DMS 273 treated with DMSO at 0.1 percent for 48 hours (cell line): ENCODE measurements at places on chromosomes 7 and 10.

GRCh38 chr10:72020914-72021809, 57.0 kb downstream of the CHST3 start:
- DNase-seq, result no peak

GRCh38 chr7:46848944-46849343, 733.0 kb downstream of the TNS3 start:
- no peak for DNase-seq

DNA sequence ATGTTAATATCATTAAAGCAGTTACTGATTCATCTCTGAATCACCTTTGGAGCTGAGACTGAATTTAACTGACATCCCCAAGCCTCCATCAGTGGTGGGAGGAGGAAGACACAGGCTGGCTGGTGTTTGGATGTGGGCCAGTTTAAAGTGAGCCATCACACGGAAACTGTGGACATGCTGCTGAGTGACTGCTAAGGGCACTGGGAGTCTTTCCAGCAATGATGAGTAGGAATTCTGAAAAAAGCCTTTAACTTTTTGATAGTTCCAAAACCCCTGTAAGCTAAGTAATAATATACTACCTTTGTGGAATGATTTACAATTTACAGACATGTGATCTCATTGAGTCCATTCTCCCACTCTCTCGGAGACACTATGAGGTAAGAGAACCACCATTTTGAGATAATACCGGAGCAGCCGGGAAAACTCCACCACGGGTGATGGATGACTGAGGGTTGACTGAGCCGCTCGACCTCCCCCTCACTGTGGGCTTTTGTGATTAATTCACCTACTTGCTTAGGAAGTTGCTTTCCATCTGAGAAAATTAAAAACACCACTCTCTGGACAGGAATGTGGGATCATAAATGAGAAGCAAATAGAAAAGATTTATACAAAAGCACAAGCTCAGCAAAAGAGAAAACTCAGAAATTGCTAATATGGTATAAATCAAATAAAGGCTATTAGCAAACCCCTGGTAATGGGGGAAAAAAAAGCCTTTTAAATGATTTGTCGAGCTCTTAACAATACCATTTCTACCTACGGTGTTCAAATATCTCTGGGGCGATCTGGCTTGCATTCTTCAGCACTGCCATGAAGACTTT, 194.8 kb downstream of the FANK1 start:
- DNase-seq, result no peak

DNA sequence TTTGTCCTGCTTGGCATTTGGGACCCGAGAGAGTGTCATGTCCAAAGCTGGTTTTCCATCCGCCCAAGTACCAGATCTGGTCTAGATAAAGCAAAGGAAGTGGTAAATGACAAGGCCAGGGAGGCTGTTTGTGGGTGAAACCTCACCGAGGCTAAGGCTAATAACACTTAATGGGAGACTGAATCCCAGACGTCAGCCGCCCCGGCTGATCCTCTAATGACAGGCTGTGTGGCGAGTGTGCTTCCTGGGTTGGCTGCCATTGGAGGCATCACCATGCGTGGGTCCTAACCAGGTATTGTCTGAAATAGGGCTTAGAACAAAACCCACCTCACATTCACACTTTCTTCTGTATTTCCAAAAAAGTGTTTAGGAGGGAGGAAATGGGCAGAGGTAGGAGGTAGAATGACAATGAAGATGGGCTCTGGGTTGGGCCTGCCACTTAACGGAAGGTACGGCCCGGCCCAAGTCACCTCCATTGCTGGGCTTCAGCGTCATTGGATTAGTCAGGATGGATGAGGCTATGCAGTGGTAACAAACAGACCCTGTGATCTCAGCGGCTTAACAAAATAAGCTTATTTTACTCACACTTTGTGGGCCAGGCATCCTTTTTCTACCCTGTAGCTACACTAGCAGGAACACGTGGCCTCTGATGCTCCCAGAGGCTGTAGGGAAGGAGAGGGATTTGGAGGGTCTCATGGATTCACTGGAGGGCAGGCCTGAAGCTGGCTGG, 59.7 kb downstream of the PROSER2 start:
- no peak for DNase-seq

GRCh38 chr10:86225103-86225782, 141.4 kb downstream of the GRID1 start:
- DNase-seq, result no peak

DNA sequence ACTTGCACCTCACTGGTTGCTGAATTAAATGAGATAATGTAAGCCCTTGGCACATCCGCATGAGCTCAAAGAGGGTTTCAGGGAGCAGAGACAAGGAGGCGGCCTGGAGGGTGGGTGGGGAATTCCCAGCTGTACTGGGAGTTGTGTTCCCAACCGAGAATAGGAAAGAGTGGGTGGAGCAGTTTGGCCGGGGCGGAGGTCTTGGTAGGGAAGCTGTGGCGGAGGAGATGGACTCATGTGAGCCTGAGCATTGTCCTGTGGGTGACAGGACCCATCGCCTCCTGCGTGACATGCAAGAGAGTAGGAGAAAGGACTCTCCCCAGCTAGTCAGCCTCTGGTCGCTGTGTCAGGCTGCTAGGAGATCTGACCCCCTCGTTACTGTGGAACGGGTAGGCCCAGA, 41.0 kb upstream of the SAMD8 start:
- DNase-seq, result no peak

GRCh38 chr10:16948361-16948760, 131.1 kb upstream of the RSU1 start:
- no peak for DNase-seq

DNA sequence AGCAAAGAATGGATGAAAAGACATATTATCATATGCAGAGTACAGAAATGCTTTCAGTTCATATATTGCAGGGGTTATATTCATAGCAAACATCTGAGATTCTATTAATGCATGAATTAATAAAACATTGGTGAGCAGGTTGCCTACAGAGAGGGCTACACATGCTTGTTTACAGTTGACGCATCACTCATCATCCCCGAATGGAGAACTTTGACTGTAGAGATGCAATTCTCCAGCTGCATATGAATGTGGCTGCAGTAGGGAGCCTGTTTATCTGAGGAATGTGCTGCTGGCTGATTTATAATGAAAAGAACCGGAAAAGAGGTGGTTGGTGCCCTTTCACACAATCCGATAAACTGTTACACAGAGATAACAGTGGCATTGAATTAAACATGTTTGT, 116.5 kb downstream of the GRM3 start:
- DNase-seq, result no peak

DNA sequence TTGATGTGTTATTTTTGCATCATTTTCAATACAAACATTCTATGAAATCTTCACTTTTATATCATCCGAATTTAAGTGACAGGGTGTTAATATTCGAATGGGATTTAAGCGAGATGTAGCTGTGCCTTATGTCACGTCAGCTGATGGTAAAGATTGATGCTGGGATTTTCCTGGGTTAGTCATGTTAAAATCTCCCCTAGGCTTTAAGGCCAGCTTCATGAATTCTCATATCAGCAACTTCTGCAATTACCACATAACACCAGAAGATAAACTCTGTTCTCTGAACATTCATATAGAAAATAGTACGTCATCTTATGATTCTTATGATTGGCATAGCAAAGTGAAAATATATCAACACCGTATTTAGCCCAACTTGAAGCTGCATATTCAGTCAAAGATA, 669.2 kb downstream of the PCDH15 start:
- no peak for DNase-seq

DNA sequence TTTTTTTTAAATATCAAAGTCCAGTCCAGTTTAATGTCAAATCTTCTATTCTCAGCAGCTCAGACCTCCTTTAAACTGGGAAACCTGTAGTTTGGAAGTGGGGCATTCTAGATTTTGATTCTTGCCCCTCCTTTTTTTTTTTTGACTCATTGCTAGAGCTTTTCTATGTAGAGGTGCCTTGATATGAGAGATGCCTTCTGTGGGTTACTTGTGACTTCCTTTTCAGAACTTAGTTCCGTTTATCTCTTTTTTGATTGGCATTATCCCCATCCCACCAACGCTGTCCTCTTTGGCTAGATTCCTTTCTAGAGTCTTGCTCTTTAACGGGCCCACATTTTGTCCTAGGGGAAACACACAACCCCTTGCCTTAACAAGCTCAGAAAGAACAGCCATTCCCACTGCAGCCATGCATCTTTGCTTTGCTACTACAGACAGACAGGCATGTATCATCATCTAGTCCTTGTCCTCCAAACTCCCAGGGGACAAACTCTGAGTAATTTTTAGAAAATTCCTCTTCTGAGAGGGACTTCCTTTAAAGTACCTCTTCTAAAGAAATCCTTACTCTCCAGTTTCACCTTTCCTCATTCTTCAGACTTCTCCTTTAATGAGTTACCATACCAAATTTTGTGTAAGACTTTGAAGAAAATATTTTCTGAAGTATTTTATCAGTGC, 153.6 kb downstream of the PHF14 start:
- no peak for DNase-seq

GRCh38 chr7:138842111-138842510, 44.1 kb upstream of the ATP6V0A4 start:
- DNase-seq, result no peak

- DNase-seq, result no peak
Measured at GRCh38 chr7:35630024-35630972, 64.6 kb downstream of the HERPUD2 start.

DNA sequence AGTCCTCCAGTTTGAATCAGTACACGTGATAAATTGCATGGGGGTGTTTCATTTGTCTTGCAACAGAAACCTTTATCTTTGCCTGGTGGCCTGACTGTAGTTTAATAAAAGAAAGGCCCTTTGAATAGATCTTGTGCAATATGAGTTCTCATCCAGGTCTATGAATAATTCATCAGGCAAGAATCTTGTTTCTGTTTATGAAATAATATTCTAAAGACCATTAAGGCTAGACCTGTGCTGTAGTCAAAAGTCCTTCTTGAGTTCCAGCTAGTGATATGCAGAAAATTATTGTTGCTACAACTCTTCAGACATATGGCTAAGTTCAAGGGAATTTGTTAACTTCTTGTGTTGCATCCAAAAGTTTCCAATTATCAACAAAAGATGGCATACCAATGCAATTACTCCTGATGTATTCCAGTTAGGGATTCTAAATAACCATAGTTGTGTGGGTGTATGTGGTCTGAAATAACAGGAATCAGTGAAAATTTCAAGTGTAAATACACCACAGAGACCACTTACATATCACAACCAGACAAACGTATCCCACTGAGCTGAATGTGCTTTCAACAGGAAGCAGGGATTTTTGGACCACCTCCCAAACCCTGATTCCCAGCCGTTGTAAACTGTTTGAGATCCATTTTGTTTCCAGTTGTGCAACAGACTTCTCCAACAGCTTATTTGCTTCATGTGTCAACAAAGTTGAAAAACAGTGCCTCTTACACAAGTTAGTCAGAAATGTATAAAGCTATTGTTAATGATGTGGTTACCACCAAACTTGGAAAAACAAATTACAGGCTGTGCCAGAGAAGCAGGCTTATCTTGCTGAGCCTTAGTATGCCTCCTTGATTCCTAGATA, 54.7 kb upstream of the BICC1 start:
- no peak for DNase-seq

GRCh38 chr10:53638006-53638405, 865.4 kb upstream of the MBL2 start:
- no peak for DNase-seq

DNA sequence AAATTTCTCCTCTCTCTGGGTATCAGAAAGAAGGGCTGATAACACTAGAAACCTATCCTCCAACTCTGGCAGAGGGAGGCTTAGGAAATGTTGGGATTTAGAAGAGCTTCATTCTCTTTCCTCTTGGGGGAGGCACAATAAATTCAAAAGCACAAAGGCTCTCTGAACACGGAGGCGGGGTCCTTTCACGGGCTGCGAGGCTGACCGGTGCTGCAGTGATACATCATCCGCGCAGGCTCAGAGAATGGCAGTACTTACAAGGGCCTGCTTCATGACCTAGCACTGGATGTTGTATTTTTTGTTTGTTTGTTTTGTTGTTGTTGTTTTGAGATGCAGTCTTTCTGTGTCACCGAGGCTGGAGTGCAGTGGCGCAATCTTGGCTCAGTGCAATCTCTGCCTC, 306.2 kb downstream of the SORCS3 start:
- DNase-seq, result no peak

DNA sequence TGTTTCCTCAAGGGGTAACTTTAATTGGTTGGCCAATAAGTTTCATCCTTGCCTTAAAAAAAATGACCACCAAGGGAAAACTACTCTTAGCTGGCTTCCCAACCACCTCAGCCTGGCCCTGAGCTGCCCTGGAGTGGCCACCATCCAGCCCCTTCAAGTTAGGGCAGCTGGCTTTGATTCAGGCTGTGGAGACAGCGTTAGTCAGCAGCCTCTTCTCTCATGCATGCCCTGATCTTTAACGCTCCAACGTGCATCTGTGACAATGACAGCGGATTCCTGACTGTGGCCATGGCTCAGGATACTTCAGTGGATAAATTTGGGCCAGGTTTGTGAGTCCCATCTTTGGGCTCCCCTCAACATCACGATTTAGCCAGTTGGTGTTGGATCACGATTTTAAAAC, 111.6 kb downstream of the RBM20 start:
- no peak for DNase-seq

- no peak for DNase-seq
Measured at GRCh38 chr10:33289776-33290175, 44.7 kb downstream of the NRP1 start.

DNA sequence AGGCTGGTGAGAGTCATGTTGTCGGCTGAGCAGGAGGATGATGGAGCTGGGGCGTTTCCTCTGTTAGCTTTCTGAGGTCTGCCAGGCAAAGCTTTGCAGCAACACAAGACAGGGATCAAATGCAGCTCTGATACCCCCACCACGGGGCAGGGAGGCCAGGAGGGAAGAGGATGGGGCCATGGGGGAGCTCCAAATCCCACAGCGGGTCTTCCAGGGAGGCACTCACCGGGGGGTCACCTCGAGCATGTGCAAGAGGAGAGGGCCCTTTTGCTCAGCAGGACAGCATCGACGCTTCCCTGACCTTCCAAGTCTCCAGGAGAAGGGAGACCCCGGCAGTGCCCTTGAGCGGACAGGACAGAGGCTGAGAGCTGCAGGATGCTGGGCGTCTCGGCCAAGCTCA, 127.5 kb downstream of the WDR37 start:
- DNase-seq, result no peak

DNA sequence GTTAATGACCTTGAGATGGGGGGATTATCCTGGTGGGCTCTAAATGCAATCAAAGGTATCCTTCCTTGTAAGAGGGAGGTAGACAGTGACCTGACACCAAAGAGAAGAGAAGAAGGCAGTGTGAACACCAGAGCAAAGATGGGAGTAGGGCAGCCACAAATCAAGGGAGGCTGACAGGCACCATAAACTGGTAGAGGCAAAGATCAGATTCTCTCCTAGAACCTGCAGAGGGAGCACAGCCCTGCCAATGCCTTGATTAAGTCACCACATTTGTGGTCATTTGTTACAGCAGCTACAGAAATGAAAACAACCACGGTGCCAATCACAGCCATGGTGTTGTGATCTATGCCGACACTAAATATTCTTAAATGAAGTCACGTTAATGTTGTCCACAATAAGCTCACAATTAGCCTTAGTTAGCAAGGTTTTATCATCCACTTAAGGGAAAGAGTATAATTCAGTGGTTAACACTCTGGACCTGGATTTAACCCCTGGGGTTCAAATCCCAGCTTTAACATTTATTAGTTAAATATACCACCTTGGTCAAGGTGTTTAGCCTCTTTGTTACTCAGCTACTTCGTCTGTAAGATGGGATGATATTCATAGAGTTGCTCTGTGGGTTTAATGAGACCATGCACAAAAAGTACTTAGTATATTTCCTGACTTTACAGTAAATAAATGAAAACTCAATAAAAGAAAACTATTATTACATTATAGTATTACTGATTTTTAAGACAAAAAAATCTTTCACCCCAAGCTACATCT, 70.8 kb downstream of the SGMS1 start:
- no peak for DNase-seq

- no peak for DNase-seq
Measured at GRCh38 chr10:61795551-61795950, 105.9 kb upstream of the ARID5B start.
